ENCODE measurements at places on chromosomes 4 and X.

- no peak for DNase-seq
Observed at GRCh38 chr4:38223306-38223705, 263.1 kb downstream of the PTTG2 start.

DNA sequence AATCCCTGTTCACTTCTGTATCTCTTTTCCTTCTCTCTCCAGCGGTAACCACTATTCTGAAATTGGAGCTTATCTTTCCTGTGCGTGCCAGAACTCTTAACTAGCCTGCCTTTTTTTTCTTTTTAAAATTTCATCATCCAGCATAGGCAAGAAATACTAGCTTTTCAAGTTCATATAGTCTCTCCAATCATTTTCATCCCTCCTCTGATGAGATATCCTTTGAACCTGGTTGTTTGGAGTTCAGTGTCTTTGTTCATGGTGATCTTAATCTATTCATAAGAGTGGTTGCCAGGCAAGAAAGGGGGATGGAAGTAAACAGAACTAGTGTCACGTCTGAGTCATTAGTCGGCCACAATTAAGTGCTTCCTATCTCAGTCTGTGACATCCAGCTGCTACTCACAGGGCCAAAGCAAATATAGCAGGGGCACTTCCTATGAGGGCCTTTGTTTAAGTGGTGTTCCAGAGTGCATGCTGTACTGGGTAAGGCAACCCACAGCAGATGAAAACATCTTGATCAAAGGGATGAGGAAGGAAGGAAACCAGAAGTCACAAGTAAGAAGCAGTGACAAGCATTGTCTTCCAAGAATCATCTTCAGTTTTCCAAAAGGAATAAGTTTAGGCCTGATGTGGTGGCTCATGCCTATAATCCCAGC is 56.4 kb upstream of the XIAP start:
- no peak for DNase-seq

- DNase-seq, result no peak
Observed at GRCh38 chrX:79466636-79467035, 99.5 kb upstream of the ITM2A start.

DNA sequence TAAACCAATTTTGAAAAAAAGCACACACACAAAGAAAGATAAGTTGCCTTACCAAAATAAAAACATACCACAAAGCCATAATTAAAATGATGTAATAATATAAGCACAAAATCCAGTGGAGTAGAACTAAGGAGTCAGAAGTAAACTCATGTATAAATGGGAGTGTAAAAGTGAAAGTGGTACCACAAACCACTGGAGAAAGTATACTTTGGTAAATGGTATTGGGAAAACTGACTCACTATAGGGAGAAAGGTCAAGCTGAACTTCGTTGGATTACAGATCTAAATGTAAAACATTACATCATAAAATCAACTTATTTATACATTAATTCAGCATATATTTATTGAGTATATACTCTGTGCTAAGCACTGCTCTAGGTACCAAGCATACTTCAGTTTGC is 46.3 kb upstream of the HHIP start:
- no peak for DNase-seq

DNA sequence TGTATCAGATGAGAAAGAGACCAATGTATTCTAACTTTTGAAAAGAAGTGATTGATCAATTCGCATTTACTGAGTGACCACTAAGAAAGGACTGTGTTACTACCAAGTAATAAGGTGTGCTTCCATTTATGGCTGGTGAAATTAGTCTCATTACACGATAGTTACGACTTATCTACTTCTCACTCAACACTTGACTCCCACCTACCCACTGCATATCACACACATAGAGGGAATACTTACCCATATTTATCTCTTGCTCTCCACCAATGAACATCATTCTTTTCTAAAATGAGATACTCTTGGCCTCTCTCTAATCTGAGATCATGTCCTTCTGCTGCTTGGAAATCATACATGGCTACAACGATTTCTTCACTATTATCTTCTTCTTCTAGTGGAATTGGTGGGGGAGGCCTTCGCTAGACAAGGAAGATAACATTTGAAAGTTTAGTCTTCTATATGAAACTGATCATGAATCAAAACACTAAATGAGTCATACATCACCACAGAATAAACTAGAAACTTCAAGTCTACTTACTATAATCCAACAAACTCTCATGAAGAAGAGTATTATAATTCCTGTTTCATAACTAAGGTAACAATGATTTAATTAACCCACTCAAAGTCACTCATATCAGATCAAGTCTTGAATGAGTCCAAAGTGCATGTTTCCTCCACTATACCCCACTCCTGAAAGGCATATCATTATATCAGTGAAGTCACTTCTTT is 33.7 kb upstream of the TXK start:
- DNase-seq, result no peak

Measured in NCI-H1694 treated with DMSO at 0.1 percent for 48 hours (cell line).